ENCODE measurements at places on chromosomes 3 and 15.

DNA sequence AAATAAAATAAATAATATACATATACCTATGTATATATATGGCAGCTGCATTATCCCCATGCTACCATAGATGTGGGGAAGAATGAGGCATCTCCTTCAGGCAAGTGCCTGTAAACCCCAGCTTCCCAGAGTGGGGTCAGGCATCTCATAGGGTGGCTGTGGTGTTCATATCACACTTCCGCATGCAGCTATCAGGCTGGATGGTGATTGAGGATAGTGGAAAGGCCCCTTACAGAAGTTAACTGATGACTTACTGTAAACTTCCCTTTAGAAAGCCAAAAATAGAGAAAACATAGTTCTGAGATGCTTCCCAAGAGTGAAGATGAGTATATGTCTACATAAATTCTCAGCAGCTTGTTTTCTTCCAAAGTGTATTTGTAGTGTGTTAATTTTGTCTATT is 3.5 kb upstream of the PP2D1 start:
- no peak for DNase-seq

- no peak for DNase-seq
Measured at GRCh38 chr3:67292356-67293121, 294.4 kb downstream of the KBTBD8 start.

- DNase-seq = no peak
Measured at GRCh38 chr15:65906396-65906795, 37.1 kb downstream of the RAB11A start.

- no peak for DNase-seq
Measured at GRCh38 chr15:63353887-63354286, 27.8 kb downstream of the CA12 start.

DNA sequence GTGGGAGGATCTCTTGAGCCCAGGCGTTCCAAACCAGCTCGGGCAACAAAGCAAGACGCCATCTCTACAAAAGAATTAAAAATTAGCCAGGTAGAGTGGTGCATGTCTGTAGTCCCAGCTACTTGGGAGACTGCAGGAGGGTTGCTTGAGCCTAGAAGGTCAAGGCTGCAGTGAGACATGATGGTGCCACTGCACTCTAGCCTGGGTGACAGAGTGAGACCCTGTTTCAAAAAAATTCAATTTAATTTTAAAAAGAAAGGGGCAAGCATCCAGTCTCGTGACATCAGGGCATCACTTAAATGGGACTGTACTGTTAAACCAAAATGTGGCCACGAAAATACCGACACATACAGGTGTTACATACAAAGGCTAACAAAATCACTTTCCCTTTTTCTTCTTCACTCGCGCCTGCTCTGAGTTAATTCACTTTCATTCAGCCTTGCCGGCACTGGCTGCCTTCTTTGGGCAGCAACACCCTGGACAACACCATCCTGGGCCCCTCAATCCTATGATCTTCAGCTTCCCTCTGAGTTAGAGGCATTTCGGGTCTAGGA is 121.7 kb downstream of the LIPC start:
- DNase-seq = no peak

DNA sequence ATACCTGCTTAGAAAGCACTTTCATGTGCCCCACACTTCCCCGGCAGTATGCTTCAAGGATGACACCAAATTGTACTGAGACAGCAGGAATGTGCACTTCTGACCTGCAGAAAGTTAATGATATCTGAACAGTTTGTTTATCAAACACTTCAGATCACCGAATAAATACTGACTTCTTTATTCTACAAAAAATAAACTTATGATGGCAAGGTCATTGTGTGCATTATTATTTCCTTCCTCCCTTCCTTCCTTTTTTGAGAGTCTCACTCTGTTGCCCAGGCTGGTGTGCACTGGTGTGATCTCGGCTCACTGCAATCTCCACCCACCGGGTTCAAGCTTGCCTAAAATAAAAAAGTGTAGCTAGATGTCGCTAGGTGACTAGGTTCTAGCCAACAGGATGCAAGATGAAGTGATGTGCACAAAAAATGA is 80.3 kb downstream of the FAIM start:
- DNase-seq = peak; percentile 9

- no peak for DNase-seq
Measured at GRCh38 chr15:23402140-23402539, 44.9 kb downstream of the GOLGA6L2 start.

GRCh38 chr3:177823701-177824189 is 626.5 kb upstream of the TBL1XR1 start:
- DNase-seq = no peak

- no peak for DNase-seq
Measured at GRCh38 chr3:21056293-21056692, 694.7 kb downstream of the ZNF385D start.

GRCh38 chr3:29585368-29585767 is 304.5 kb downstream of the RBMS3 start:
- DNase-seq = no peak

DNA sequence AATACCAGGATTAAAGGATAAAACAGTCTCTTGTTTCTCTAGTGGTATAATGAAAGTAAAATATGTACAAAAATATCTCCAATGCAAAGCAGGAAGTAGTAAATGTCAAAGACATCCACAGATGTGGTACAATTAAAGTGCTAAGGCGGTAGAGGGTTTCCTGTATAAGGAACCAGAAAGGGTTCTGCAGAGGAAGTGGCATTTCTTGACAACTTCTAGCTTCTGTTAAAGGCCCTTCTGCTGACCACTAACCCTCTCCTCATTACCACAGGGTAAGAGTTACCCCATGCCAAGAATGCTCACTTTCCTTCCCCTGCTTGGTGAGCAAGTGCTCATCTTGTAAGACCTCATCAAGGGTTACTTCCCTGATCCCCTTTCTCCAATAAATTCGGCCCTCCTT is 883.6 kb upstream of the NR2F2 start:
- DNase-seq = peak; percentile 32

DNA sequence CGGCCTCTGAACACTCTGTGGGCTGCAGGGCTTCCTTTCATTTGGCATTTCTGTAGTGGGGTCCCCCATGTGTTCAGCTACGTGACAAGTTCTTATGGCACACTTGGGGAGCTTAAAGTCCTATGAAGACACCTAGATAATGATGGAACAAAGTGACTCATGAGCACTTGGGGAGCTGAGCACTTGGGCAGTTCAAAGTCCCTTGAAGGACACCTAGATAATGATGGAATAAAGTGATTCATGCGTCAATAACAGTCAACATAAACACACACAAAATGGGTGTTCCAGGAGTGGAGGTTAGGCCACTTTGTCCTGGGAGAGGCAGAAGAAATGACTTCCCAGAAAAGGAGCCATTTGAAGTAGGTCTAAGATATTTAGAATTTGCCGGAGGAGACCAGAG is 66.6 kb downstream of the LDHAL6B start:
- no peak for DNase-seq

DNA sequence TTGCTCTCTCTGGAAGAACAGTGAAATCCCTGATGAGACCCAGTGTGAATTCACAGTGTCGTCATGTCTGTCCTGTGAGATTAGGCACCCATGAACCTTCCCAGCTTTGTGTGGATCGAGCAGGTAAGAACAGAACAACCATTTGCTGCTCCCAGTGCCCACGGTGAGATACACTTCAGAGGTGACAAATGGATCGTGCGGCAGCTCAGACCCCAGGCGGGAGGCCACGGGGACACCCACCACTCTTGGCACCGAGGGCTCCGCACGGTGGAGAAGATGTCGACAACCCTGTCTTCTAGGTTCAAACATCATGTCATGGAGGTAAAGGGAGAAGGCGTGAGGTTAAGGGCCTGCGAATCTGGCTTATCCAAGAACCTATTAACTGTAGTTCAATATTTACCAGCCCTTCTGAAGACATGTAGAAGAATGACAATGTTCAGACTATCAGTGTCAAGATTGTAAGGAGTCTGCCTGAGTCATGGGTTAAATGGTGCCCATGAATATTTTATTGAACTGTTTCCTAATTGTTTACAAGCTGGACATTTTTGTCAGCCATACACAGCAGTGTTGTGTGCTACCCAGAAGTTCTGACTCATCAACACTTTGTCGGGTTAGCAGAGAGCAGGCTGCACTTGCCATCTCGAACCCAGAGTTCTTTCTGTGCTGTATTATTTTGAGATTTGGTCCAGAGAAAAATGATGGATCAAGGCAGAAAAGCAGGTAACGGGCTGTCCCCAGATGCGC is 15.5 kb upstream of the PCSK6 start:
- DNase-seq = no peak

DNA sequence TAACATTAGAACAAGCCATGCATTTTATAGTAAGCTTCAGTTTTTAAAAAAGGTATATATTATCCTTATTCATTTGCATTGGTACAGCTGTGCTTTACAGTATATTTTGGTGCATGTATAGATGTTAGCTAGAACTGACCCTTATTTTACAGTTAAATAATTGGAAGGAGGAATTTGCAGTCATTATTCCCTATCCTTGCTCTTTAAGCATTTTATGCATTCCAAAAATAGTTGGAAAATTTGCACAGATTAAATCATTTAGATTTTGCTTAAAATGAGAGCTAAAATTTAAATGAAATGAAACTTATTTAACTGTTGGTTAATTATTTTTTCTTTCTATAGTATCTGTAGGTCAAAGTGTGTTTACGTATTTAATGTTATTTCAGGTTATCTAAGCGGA is 667.1 kb downstream of the NAALADL2 start:
- DNase-seq = no peak

DNA sequence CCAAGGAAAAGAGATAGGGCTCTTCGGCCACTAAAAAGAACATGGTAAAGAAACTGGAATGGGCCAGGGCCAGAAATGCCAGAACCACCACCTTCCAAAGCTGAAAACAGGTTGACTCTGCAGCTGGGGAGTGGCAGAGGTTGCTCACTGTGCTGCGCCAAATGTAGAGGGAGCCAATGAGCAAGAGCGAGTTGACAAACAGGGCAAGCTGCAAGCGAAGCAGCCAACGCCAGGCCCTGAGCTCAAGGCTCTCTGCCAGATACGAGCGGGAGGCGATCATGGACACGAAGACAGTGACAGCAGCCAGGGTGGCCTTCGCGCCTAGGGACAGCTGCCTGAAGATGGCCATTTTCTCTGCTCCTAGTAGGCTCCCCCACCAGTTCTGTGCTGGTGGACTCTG is 3.1 kb downstream of the GLB1 start:
- no peak for DNase-seq

DNA sequence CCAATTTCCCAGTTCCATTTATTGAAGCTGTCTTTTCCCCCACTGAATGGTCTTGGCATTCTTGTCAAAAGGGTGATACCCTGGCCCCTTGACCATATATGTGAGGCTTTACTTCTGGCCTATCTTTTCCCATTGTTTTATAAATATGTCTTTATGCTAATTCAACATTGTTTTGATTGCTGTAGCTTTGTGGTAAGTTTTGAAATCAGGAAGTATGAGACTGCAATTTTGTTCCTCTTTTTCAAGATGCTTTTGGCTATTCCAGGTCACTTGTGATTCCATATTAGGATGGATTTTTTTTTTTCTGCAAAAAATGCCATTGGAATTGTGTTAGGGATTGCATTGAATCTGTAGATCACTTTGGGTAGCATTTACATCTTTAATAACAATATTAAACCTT is 141.2 kb upstream of the MANF start:
- DNase-seq = no peak

- DNase-seq = peak; percentile 41
Measured at GRCh38 chr15:85542895-85543331, 162.5 kb downstream of the AKAP13 start.

GRCh38 chr3:61378311-61378710 is 127.1 kb upstream of the FHIT start:
- no peak for DNase-seq

- DNase-seq = peak; percentile 39
Measured at GRCh38 chr3:3165241-3165640, 14.2 kb downstream of the CRBN start.

GRCh38 chr15:72092006-72092405 is 25.9 kb downstream of the MYO9A start:
- no peak for DNase-seq

DNA sequence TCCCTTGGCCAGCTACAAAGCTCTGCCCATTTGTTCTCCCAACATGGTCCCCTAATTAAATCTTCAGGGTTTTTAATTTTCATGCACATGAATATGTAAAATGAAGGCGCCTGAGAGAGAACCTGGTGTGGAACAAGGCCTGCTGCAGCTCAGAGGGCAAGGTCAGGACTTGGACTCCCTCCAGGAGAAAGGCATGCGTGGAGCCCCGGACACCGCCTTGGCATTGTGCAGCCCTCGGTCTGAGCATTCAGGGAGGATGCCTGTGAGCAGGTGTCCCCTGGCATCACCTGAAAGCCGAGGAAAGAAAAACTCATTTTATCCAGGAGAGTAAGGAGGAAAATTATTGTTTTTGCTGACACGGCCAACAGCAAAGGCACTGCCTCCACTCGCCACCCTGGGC is 33.8 kb upstream of the EPHB1 start:
- no peak for DNase-seq

DNA sequence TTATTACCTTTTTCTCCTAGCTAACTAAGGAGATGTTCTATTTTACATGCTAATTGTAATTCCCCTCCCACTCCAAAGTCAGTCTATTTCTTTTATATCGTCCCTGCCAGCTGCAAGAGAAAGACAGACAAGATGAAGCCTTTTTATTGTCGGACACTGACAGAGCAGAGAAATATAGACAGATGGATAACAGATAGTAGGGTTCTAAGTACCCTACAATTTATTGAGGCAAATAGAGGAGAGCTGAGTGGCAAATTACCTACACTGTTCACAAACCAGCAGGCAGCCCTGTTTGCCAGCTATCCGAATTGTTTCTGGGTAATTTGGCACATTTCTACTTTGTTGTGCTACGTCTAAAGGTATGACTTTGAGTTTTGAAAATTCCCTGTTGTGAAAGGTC is 392.3 kb upstream of the ZNF717 start:
- DNase-seq = no peak

DNA sequence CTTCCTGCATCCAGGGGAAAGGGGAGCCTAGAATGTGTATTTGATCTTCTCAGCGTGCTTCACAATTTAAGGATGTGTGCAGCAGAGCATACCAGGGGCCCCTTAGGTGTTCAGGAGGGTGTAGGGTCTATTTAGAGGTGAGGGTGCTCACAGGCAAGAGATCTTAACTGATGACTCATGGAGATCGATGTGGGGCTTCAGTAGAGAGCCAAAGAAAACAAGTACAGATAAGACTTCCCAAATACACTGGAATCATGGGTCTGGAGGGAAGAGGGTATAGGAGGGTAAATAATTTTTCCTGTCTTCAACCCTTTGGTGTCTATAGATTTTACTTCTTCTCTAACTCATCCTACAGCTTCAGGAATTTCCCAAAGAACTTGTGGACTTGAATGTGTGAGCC is 170.2 kb upstream of the LRRC3B start:
- DNase-seq = no peak
